ENCODE measurements at places on chromosomes 5 and 9. TPM values are rescaled to one million over a fixed set of nuclear protein-coding genes. Genes with fewer than 3 reads are reported as not detected.

- no peak for DNase-seq
Observed at GRCh38 chr5:149521739-149522685, 29.2 kb downstream of the CSNK1A1 start.

GRCh38 chr9:81832571-81833285 is 95.5 kb upstream of the SPATA31D4 start:
- no peak for DNase-seq

DNA sequence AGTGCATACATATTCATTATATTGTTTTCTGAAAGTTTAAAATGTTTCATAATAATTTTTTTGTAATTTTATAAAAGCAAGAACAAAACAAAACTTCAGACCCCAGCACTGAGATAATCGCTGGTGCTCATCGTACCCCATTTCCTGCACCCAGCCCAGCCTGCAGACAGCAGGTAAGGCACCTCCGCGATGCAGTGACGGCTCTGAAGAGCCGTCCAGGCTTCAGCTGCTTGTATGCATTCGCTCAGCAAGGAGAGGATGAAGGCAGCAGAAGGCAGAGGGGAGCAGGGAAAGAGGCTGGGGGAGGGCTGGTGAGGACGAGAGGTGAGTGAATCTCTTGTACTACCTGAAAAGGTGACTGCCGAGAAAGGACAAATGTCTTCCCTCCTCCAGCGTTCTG is 153.5 kb downstream of the TTLL11 start:
- no peak for DNase-seq

The CDKN2B gene
- 5.5 TPM for total RNA-seq

The NXNL2 gene
- 0.21 TPM for total RNA-seq

The GCNT4 gene
- total RNA-seq = 1.9 TPM

DNA sequence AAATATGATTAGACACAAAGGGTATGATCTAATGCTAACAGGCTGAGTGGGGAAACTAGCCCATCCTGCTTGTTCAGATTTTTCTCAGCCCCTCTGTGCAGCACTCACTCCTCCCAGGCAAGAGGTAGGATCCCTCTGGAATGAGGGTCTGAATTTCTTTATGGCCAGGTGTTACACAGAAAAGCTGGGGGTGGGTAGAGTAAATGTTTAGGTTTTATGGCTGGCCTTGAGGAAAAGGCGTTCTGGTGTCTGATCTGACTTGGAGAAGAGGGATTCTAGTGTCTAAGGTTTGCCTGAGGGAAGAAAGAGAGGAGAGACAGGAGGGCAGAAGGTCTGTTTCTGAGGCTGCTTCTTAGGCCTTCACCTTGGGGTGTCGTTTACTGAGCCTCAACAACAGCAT is 97.3 kb downstream of the MUSK start:
- no peak for DNase-seq

GRCh38 chr5:110536120-110537115 is 190.1 kb downstream of the TMEM232 start:
- DNase-seq = peak; percentile 68

- peak; percentile 60 for DNase-seq
Observed at GRCh38 chr5:137320056-137321045, 178.8 kb downstream of the SPOCK1 start.

GRCh38 chr5:6636293-6636692 is 3.1 kb downstream of the SRD5A1 start:
- no peak for DNase-seq

The IPPK gene
- total RNA-seq = 6.7 TPM

DNA sequence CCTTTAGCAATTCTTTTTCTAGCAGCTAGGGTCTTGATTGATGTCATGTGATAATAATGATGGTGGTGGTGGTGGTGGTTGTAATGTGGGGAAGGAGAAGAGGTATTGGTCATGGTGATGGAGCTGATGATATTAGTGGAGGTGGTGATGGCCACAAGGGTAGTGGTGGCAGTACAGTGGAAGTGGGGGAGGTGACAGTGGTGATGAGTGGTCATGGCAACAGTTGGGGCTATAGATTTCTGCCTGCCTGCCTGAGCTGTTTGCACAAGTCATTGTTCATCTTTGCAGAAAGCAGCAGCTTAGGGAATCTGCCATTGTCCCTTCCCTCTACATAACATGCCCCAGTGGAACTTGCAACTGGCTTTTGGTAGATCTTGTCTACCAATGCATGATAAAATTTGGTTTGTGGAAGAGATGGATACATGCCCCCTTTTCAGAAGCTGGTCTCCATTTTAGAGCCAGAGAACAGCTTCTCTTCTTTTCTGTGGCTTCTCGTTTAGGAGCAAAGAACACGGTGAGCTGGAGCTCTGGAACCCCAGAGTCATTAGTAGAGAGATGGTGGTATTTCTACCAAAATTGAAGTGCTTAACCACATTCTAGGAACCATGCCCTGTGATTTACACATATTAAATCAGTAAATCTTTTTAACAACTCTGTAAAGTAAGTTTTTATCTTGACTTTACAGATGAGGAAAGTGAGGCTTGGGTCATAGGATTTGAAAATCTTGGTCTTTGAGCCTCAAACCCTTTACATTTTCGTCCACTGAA is 100.3 kb downstream of the AOPEP start:
- no peak for DNase-seq

The NUP188 gene
- total RNA-seq = 48.5 TPM

The GRXCR2 gene
- not detected for total RNA-seq

GRCh38 chr5:143166090-143166489 is 237.4 kb downstream of the NR3C1 start:
- DNase-seq = no peak

DNA sequence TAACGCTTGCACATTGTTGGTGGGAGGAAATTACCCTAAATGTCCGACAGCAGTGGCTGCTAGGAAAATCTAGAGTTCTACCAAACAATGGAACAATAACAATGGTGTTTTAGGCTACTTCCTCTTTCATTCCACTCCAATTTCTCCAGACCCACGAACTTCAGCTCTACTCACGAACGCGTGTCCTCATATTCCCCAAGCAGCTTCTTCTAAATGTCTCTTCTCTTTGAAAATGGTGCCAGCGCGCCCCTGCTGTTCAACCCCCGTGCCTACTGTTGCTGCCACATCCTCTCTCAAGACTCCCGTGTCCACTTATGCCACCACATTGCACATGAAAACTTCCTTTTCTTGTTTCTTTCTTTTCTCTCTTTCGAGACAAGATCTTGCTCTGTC is 25.6 kb downstream of the OR2V2 start:
- no peak for DNase-seq

DNA sequence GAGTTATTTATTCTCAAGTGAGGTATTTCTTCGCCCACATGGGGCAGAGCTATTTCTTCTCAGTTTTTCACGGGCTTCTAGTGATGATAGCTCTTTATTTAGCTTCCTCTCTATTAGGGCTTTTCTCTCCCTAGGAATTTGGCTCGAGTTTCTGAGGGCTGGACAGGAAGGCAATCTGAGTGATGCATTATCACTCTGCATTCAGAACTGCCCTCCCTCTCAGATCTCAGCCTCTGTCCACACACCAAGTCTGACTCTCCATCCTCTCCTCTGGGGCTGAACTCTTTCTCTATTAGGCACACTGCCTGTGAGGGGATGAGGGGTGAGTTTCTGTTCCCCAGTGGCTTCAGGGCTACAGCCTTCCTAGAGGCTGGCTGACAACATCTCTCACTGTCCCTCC is 14.9 kb upstream of the SCAMP1 start:
- DNase-seq = peak; percentile 46

GRCh38 chr5:33764786-33765185 is 127.0 kb downstream of the ADAMTS12 start:
- no peak for DNase-seq

DNA sequence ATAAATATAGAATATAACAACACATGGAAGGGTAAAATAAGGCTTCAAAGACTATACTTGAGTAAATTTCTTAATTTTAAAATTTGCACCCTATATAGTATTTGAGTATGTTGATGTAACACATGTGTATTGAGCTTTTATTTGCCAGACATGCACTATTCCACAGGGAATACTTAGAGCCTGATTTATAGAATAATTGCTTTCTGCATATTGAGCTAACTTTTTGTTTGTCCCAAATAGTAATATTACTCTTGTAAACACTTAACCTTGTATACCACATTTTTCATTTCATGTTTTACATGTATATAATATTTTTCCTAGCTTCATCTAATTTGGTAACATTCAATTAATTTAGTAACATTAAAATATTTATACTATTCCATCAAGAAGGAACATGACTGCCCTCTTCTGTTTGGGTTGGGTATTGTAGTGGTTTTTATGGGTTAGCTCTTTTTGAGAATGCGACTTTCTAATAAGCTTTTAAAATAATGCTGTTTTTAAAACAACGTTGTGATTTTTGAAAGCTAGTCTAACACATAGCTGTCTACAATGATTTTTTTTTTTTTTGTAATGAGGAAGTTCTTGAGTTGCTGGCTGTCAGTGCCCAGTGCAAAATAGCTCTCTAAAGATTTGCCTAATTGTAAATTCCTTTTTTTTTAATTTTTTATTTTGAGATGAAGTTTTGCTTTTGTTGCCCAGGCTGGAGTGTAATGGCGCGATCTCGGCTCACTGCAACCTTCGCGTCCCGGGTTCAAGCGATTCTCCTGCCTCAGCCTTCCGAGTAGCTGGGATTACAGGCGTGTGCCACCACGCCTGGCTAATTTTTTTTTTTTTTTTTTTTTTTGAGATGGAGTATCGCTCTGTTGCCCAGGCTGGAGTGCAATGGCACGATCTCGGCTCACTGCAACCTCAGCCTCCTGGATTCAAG is 4.8 kb downstream of the SUB1 start:
- DNase-seq = peak; percentile 77

DNA sequence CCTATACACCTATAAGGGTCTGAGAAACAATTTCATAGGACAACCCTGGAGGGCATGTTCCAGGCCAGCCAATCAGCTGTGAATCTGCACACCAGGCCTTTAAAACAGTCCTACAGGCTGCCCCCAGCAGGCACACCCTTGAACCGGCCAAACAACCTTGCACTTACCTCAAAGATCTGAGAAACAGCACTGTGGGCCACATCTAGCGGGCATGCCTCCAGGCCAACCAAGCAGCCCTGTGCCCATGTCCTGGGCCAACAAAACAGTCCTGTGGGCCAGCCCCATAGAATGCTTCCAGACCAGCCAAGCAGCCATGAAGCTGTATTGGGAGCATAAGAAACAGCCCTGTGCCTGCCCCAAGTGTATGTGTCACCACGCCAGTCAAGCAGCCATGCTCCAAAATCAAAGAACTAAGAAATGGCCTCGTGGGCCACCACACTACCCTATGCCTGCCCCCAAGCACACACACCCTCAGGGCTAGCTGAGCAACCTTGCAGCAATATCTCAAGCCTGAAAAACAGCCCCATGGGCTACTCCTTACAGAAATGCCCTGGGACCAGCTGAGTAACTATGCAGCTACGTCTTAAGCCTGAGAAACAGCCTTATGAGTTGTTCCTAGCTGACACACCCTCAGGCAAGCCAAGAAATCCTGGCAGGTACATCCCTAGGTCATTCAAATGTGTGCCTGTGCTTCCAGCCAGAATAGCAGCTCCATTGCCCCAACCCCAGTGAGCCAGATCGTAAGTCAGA is 2243.8 kb upstream of the C9orf72 start:
- DNase-seq = no peak

DNA sequence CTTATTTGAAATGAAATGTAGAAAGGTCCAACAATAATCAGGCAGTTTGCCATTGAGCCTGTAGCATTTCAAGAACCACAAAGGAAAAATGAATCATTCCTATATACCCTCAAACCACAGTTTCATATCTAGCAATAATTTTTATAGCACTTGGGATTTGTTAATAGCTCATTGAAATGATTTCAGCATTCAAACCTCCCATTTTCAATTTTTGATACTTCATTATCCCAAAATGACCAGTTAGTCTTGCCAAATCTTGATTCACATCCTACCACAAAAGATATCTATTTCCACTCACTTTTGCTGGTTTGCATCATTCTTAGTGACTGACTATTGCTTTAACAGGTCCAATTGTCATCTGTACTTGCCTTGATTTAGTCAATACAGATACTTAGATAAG is 790.1 kb downstream of the TLE1 start:
- DNase-seq = no peak

DNA sequence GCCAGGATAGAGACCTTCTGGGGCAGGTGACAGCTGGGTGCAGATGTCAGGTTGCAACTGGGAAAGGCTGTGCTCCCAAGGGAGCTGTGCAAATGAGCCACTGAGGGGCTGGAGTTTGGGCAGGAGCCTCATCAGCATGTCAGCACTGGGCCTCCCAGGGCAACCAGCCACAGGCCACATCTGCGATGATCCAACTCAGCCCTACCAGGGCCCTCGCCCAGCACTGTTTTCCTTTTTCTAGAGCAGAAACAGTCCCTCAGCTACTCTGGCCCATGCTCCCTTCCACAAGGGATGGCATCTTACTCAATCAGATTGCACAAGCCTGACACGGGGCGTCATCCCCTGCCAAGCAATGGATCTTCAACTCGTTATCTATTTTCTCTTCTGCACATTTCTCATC is 24.8 kb downstream of the NIPAL4 start:
- no peak for DNase-seq

GRCh38 chr5:143653256-143653655 is 158.7 kb upstream of the HMHB1 start:
- DNase-seq = no peak

The EDIL3 gene
- 66.0 TPM for total RNA-seq

DNA sequence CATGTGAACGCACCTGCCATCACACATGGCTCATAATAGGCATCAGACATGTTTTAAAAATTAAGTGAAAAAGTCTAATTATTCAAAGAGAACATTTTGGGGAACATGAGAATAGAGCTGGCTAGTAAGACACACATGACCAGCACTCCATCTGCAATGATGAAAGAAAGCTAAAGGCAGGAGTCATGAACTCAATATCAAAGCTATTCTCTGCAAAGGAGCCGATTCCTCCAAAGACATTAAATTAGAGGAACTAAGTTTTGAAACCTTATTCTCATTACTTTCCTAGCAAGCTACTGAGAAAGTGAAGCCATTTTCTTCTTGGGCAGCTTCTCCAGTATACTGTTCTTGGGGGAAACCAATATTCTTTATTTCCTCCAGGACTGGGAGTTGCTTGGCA is 172.0 kb downstream of the CRB2 start:
- no peak for DNase-seq

DNA sequence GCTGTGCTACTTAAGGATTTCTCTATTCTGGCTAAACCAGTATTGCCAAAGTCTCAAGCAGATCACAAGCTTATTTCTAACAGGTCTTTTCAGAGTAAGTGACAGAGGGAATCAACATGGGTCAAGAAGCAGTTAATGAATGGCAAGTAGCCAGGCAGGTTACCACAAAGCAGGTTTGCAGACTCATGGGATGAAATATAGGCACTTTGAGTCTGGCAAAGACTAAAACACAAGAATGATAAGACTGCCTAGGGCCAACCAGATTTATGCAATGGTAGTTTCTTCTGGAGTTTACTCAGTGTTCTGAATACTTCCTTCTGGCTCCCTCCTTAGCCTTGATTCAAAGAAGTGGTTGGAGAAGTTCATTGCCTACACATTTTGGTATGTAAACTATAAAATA is 3.6 kb downstream of the HMGCS1 start:
- DNase-seq = peak; percentile 11

The SHC3 gene
- total RNA-seq = 3.8 TPM

Data from lung (tissue), 17 donors.